ENCODE measurements at places on chromosomes 16 and 17.

DNA sequence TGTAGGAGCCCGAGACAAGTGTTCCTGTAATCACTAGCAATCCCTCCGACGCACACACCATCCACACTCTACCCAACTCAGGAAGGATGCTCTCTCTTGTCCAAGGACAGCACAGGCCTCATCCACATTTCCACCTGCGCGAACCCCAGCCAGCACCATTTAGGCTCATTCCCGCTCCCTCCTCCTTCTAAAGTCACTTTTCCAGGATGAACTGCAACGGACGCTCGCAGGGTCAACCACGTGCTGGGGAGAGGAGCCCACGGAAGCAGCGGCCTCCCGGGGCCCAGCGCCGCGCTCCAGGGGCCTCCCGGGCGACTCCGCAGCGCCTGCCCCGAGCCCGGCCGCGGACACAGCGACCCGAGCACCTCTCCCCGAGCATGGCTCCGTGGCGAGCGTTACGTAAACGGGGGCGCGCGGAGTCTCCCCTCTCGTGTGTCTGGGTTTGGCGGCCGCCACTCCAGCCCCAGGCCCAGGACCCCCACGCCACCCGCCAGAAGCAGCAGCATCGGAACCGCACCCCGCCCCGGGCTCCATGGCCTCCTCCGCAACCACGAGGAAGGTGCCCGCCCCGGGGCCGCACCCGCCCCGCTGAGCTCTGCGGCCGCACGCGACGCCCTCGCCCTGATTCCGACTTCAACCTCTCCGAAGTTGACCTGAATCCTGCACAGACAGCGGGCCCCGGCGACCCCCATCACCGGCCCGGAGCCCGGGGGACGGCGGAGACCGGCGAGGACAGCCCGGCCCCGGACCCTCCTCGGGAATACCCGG lies 668 bp downstream of the USP36 start:
- no peak for DNase-seq

- no peak for DNase-seq
These were observed 53.8 kb downstream of the ZNRF1 start for GRCh38 chr16:75052481-75053202.

DNA sequence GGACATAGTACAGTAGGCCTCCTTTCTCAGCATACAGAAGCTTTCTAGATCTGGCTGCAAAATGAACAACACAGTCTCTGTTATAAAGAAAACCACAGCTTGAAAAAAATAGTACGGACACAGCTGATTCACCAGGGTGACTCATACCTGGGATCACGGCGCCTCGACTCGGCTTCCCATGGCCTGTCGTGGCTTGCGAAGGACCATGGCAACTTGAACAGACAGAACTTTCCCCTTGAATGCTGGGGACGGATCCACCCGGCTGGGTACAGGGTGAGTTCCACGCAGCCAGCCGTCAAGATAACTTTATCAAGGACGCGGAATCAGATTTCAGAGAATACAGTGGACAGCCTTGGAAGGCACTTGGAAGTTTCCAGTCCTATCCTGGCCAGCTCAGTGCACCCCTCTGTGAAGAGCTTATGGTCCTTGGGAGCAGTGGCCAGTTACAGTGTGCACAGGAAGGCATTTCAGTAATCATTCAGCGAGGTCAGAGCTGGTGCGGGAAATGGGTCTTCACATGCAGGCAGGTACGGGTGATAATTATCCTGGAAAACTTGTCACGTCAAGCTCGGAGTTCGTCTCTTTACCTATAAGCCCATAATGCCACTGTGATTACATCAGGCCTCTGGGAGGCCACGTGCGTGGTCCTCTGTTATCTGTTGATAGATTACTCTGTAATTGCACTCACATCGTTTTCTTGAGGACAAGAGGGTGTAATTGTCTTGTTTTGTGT lies 57.9 kb upstream of the MAF start:
- DNase-seq, result no peak

DNA sequence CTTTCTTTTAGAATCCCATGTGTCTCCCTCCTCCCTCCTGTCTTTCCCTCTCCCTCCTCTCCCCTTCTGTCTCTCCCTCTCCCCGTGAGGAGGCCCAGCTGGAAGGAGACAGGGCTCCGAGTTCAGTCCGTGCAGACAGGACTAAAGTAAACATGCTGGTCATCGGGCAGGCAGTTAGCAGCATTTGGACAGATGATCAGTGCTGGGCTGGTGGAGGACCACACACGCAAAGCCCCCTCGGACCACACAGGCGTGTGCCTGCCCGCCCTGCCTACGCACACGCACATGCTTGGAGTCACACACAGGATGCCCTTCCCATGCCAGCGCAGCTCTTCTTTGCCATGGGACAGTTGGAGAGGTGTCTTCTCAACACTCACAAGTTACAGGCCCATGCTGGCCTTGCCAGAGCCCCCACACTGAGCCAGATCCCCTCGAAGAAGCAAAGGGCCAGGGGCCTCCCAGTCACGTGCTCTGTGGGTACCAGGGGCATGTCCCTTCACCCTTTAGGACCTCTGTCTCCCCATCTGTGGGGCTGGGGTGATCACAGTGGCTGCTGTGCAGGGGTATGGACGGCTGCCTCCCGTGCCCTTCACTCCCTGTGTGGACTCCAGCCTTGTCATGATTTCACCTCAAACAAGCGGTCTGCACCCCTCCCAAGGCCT lies 215.7 kb upstream of the FOXF1 start:
- no peak for DNase-seq

- no peak for DNase-seq
These were observed 125.4 kb downstream of the MRTFB start for GRCh38 chr16:14196539-14196938.

DNA sequence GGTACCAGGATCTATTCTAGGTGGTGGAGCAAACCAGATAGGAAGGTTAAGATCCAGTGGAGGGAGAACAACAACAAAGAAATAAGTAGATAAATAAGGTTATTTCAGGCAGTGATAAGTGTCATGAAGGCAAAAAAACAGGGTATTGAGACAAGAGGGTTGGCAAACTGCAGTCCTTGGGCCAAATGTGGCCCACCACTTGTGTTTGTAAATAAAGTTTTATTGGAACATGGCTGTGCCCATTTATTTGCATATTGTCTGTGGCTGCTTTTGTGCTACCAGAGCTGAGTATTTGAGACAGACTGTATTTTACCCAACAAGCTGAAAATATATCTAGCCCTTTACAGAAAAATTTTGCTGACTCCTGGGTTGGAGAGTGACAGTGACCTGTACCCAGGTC lies 361.3 kb downstream of the XYLT1 start:
- DNase-seq, result no peak

DNA sequence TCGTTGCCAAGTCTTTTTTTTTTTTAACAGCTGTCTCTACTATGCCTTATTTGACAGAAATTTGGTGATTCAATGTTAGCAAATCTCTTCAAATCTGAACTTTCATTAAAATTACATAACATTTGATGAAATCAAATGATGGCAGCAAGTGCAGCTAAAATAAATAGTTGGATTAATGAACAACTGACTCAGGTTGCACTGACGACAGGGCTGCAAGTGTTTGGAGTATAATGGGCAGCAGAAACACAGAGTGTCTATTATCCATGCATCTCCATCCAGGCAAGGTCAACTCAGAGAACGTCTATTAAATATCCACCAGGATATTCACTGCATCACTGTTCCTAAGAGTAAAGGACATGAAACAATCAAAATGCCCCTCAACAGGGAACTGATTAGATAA lies 109.8 kb downstream of the SLC39A11 start:
- DNase-seq, result no peak

DNA sequence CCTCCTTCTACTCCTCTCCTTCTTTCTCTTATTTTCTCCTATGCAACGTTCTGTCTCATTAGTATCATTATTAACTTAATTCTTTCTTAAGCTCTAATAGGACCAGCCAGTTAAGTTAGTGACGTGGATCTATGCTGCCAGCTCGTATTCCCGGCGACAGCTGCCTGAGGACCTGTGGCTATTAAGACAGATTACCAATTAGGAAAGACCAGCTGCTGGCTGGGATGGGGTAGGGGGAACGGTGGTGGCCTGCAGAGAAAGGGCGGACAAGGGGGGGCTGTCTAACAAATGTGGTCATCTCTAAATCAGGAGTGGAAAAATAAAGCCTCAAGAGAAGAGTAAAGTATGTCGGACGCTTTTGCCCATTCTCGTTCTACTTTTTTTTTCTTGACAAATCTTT lies 770 bp upstream of the MYH3 start:
- DNase-seq, result no peak

GRCh38 chr16:49660626-49661025 lies 195.3 kb downstream of the ZNF423 start:
- DNase-seq, result no peak

DNA sequence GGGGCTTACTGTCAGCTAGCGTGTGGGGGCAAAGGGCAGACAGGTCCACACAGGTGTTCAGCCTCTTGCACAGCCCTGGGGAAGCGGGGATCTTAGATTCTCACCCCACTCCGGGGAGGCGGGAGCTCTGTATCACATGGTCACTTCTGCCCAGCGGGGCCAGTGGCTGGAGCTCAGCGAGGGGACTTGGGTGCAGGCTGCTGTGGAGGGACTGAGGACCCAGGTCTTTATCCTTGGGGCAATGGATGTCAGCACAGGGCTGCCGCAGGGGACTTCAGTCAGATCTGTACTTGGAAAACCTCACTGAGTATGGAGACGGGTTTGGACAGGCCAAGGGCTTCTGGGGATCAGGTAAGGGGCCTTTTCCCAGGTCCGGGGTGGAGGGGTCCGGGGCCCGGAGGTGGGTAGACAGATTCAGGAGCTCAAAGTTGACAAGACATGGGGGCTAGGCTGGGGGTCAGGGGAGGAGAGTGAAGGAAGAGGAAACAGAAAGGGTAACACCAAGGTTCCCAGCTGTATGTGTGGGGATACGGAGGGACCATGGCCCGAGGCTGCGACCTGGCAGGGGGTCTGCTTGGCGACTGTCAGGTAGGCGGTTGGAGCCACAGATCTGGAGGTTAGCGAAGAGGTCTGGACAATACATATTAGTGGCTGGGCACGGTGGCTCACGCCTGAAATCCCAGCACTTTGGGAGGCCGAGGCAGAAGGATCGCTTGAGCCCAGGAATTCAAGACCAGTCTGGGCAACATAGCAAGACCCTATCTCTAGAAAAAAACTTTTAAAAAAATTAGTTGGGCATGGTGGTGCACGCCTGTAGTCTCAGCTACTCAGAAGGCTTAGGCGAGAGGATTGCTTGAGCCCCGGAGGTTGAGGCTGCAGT lies 15.1 kb upstream of the BAIAP2 start:
- no peak for DNase-seq

DNA sequence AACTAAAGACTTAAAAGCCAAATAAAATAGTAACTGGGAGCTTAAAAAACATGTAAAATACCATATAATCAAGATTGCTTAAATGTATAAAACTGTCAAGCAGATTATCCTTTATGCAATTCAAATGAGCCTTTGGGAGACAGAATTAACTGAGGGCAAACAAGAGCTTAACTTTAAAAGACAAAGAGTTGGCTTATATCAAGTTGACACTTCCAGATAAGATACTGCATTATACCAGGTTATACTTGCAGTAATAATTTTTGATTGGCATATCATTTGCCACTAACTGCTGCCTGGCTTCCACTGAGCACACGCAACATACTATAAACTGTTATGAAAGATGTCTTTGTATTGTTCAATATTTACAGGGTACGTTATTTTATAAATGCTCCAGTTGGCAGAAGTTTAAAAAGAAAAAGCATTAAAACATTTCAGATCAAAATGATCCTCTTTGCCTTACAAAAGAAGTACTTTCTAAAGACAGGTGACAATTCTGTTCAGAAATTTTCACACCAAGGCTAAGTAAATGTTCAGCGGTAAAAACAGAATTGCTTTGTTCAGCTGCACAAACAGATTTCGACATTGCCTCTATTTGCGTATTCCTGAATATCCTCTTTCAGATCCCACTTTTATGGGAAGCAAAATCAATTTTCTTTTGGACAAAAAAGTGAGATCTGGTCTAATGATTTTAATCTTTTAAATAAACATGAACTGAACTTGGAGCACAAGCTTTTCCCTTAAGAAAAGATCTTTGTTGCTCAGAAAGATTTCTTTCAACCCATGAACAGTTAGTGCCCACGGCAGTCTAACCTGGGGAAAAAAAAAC lies 50.7 kb downstream of the TOX3 start:
- no peak for DNase-seq

DNA sequence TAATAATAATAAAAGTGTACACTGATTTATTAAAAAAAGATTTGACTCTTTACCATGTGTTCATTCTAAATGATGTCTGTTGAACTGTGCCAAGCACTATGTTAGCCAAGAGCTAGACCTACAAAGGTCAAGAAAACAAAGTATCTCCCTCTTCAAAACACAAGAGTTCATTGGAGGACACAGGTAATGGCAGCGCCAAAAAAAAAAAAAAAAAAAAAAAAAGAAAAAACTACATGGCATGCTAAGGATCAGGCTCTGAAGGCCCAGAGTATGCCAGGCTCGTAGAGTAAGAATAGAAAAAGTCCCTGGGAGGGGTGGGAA lies 35.2 kb downstream of the CYTH1 start:
- no peak for DNase-seq

- DNase-seq, result no peak
These were observed 5.3 kb upstream of the TMEM100 start for GRCh38 chr17:55727920-55728319.

DNA sequence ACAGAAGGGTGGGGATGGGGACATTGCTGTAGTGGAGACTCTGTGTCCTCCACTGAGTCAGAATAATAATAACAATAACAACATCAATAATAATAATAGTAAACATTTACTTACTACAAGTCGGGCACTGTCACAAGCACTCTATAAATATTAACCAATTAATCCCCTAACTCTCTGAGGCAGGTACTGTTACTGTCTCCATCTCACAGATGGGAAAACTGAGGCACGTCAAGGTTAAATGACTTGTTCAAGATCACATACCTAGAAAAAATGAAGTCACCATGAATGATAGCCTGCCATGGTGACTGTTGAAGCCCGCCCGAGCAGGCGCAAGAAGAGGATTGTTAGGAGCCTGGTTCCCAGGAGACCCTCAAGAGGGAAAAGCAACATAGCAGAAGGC lies 10.2 kb downstream of the PRR29 start:
- no peak for DNase-seq

GRCh38 chr16:79535130-79535529 lies 65.4 kb downstream of the MAF start:
- no peak for DNase-seq

DNA sequence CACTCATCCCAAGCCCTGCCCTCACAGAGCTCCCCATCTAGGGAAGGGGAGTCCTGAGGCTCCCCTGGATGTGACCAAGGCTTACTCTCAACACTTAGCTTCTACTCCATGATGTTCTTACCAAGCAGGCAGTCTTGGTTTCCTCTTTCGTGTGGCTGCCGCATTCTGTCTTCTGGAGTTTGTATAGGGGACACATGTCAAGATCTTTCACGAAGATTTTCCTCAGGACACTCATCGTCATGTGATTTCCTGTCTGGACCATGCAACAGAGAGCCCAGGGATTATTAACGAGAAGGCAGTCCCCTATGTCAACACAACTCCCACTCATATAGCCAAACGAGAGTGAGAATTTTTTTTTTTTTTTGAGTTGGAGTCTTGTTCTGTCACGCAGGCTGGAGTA lies 10.4 kb downstream of the PRSS54 start:
- no peak for DNase-seq
